ENCODE measurements at places on chromosomes 12 and 14.

DNA sequence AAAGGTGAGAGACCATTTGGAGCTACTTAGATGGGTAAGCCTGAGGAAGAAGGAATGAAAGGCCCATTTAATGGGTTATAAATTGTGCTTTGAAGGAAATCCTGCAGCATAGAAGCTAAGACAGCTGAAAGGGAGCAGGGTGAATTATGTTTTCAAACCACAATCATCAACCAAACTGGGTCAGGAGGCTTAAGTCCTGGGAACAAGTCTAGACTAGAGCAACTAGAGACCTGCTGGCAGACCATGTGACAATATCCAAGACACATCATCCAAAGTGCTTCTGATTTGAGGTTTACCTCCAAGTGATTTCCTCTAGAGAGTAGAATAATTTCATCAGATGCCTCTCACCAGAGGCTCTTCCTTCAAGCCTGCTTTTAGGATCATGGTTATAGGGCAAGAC is 53.7 kb downstream of the MAP3K9 start:
- no peak for DNase-seq

- no peak for DNase-seq
Measured at GRCh38 chr12:69440016-69440415, 30.2 kb upstream of the FRS2 start.

GRCh38 chr12:52347551-52348510 is 19.4 kb downstream of the KRT85 start:
- no peak for DNase-seq

DNA sequence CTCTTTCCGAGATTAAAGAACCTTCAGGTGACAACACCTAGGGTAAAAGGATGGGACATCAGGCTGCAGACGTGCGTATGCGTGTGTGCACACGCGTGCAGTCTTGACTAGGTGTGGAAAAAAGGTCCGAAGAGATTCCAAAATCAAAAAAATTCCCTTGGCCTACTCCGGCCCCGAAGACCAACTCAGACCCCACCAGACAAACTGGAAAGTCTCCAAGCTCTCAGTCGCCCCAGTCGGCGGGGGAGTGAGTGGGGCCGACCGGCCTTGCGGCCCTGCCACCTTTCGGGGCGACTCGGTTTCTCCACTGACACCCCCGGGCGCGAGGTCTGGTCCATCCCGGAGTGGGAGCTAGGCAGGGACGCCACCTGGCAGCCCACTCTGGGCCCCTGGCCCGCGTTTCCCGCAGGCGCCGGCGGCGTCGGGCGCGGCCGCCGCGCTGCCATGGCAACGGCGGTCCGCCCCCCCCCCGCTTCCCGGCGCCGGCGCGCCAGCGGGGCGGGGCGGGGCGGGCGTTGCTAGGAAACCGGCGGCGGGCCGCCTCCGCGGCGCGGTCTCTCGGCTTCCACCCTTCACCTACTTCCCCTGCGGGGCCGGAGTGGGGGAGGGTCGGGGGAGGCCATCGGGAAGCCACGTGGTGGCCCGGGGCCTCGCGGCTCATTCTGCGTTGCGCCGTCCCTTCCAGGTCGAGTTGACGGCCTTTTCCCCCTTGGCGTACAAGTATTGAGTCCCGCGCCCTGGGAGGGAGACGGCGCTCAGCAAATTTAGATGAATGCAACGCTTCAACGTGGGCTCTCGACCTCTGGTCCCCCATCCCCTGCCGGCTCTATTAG is 253.1 kb downstream of the EFCAB11 start:
- DNase-seq = peak; percentile 19

DNA sequence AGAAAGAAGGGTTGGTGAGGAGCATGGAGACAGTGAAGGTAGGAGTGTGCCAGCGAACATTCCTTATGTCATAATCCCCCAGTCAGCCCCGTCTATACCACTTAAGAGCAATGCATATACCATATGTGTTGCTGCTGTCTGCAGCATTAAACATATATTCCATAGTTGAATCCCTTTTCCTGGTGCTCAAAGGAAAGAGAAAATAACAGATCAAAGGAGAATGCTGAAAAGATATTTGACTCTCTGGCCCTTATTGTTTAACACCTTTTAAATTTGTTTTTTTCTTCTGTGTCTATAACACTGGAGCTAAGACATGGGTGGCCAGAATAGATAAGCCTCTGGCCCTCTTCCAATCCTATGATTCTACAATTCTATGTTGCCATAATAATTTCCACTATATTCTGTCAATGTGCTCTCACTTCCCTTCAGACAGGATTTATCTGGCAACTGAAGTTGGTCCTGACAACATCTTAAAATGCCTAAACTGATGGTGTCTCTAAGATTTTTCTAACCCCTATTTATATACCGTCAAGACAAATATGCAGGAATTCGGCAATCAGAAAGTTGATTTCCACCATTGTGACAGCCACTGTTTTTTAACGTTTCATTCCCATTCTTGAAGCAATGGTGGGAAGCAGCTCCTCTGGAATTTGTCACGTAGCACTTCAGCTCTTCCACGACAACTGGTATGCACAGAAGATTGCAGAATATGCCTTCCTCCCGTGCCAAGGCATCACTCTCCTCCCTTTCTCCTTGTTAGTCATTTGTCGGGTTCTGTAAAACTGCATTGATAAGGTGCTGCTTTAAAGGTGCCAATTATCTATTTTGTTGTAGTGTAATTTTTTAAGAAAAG is 204.7 kb downstream of the BCAT1 start:
- no peak for DNase-seq

DNA sequence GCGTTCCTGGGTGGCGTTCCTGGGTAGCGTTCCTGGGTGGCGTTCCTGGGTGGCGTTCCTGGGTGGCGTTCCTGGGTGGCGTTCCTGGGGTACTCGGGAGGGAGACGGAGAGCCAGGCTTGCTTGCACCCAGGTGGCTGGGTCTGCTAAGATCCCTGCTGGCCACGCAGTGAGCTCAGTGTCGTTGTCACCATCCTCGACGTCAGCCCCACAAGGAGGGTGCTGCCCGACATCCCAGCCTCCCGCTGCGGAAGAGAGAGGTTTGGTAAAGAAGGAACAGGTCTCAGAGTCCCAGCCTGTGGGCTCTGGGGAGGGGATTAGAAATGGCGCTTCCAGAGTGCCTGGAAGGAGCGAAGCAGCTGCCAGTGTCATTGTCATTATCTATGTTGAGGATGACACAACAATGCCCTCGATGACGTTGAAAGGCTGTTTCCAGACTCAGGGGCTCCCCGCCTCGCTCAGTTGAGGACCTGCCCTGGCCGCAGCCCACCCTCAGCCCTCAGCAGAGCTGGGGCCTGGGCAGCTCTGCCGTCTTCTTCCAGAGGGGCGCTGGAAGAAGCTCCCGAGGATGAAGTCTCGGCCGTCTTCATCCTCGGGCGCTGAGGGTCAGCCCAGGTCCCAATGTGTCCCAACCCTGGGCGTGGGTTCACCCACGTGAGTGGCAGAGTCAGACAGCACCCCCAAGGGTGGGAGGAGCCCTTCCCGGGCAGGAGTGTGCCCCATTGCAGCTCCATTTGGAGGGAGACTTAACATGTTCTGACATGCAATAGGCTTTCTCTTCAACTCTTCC is 328.8 kb downstream of the ADGRD1 start:
- DNase-seq = no peak

DNA sequence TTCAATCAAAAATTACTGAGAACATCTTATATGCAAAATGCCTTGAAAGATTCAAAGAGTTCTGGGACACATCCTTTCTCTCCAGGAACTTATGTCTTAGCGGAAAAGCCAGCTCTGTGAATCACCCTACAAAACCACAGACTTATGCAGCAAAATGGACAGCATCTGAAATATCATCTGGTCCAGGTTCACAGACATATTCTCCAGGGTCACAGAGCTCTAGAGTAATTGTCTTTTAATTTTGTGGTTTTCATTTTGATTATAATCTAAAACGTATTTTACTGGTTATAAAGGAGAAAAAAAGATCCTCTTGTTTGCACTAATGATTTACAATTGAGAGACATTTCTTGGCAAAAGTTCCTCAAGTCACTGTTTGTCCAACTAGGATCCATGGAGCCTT is 246.2 kb downstream of the MSRB3 start:
- DNase-seq = no peak

- no peak for DNase-seq
Measured at GRCh38 chr12:33587354-33587753, 147.7 kb upstream of the SYT10 start.

DNA sequence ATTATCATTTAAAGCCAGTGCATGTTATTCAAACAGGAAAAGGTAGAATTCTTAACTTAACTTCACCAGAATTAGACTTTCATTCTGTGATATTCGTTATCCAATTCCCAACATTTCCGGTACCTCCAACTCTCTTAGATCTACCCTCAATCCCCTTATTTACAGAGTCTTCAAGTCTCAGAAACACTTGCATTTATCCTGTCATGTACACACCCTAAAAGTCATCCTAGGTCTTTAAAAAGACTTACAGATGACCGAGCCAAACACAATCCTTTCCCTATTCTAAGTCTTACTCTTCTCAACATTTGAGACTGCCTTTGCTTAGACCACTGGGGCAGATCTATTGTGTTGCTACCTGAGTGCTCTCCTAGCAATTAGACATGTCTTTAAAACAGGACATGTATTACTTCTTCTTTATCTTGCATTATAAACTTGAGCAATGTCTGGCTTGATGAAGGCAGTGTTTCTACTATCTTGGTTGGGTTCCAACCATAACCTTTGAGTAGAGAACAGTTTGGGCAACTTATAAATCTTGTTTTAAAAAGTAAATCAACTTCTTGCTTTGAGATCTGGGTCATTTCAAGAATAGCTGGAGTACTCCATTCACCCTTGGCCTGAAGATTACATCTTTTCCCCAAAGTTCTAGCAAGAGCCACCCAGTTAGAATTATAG is 140.6 kb upstream of the PLEKHG7 start:
- no peak for DNase-seq

DNA sequence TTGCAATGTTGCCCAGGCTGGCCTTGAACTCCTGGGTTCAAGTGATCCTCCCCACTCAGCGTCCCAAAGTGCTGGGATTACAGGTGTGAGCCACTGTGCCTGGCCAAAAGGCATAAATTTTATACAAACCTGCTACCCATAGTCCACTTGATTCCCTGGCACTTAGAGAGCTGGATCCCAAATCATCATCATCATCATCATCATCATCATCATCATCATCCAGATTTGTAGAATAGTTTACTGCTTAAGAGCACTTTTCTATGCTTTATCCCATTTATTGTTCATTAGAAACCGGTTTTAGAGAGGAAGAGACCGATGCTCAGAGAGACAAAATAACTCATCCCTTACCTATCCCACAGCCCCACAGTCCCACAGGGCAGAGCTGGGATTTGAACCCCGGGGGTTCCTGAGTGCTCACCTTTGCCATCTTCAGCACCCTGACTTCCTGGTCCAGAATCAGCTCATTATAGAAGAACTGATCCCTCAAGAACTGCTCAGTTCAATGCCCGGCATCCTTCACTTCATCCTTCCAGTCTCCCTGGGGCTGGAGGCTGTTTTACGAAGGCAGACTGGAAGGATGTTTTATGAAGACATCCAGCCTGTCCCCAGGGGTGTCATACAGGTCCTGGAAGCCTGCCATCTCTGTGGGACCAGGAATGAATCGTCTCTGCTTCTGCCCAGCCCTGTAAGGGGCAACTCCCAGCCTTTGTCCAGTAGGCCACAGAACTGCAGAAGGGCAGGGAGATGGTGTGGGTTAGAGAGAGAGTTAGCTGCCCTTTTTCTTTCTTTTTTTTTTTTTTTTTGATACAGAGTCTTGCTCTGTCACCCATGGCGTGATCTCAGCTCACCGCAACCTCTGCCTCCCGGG is 20.2 kb upstream of the OASL start:
- DNase-seq = no peak

DNA sequence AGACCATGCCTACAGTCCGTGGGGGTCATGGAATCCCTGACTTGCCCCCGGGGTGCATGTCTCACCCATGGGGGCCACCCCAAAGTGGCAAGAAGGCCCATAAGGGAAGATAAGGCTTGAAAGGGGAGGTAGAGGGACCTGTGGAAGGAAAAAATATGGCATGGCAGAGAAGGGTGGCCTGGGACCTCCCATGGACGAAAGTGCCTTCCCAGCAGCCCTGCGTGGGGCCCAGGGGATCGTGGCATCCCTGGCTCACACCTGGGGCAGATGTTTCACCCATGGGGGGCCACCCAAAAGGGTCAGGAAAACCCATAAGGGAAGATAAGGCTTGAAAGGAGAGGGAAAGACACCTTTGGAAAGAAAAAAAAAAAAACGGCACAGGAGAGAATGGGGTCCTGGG is 264.6 kb downstream of the ALG10 start:
- no peak for DNase-seq

- no peak for DNase-seq
Measured at GRCh38 chr14:75249251-75249957, 29.2 kb upstream of the FOS start.

DNA sequence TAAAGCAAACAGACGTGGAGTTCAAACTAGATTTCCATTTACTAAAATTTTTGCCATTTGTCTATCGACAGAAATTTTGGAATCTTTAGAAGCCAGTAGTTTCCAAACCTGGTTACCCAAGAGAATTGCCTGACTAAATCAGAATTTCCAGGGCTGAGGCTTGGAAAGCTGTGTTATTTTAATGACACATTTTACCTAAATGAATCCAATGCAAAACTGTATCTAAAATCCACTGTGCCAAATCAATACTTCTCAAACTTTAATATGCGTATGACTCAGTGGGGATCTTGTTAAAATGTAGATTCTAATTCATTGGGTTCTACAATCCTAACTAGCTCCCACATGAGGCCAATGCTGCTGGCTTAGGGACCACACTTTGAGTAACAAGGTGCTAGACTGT is 35.0 kb upstream of the TC2N start:
- no peak for DNase-seq

DNA sequence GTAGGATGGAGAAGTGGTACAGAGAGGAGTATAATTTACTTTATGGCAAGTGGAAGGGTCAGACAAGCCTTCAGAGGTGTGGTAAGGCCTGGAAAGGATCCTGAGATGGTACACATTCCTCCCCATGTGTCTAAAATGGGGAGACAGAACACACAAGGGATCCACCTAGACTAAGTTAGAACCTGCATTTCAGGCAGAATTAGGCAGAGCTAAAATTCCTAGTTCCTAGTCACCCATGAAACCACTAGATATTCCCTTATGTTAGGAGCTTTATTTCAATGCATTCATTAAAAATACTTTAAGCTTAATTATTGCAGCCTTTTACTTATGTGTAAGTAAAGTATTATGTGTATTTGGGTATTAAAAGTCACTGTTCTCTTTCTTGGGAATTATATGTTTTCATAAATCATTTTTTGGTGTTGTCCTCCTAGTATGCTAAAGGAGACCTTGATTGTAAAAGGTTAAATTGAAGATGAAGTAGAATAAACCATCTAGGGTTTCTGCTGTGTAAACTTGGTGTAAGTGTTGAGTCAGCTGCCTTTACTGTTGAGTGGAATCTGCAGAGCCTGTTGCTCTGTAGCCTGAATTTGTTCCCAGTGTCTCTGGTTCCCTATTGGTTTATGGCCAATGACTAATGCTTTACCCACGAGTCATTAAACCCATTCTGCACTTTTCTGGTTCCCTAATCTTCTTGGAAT is 423.2 kb downstream of the ATP23 start:
- no peak for DNase-seq

- DNase-seq = no peak
Measured at GRCh38 chr12:132445884-132446632, 43.9 kb upstream of the FBRSL1 start.

All from amygdala (tissue), 56 donors.